ENCODE measurements at places on chromosomes 4 and X.
A peak's percentile ranks its signal among the peaks of the same experiment; 100 is the strongest.

GRCh38 chrX:156003486-156004185 is 6.1 kb downstream of the IL9R start:
- DNase-seq = no peak

- DNase-seq = no peak
These were observed 35.3 kb downstream of the AREG start for GRCh38 chr4:74480267-74480666.

- DNase-seq = peak; percentile 83
These were observed 4.5 kb downstream of the G6PD start for GRCh38 chrX:154541896-154542722.

DNA sequence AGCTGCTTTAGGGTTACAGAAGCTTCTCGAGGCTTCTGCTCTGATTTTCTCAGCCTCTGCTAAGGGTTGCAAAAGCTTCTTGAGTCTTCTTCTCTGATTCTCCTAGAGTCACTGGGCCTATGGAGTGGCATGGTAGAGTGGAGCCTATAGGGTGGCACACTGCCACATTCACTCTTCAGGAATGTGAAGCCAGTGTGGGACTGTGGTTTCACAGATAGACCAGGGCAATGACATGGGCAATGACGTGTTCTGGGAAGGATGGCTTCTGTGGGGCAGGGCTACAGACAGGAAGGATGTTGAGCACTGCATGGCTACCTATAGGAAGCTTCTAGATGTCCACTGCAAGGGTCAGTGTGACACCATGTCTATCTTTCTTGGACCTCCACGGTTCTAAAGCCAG is 11.0 kb upstream of the MAMLD1 start:
- no peak for DNase-seq

GRCh38 chrX:39952989-39953388 is 144.8 kb downstream of the BCOR start:
- no peak for DNase-seq

- no peak for DNase-seq
These were observed 109.3 kb downstream of the AFF2 start for GRCh38 chrX:148609515-148610327.

DNA sequence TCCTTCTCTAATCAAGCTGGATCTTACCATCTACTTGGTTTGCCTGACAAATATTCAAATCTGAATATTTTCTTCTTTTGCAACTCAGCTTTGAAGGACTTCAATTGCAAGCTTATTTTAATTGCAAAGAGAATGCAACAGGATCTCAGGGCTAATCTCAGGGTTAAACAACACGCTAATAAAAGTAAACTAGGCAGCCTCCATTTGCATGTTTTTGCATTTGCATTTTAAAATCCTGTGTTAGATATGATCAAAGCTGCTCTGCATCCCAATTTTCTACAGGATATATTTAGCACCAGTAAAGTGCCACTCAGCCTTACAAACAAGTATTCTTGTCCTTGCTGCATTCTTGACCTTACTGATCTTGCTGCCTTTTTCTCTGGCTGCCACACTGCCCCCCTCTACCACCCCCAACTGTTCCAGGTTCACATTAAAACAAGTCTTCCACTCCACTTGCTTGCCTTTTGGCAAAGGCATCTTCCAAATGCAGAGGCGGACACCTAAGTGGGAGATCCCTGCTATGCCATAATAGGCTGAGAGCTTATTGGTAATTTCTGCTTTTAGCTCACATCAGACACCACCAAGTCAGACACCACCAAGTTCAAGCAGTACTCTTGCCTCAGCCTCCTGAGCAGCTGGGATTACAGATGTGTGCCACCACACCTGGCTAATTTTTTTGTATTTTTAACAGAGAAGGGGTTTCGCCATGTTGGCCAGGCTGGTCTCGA is 48.1 kb downstream of the GPRIN3 start:
- DNase-seq = no peak
